HepG2 (cell line): ENCODE measurements at places on chromosomes 3 and 15. TPM values are rescaled to one million over a fixed set of nuclear protein-coding genes. Genes with fewer than 3 reads are reported as not detected.
A peak's percentile ranks its signal among the peaks of the same experiment; 100 is the strongest.

DNA sequence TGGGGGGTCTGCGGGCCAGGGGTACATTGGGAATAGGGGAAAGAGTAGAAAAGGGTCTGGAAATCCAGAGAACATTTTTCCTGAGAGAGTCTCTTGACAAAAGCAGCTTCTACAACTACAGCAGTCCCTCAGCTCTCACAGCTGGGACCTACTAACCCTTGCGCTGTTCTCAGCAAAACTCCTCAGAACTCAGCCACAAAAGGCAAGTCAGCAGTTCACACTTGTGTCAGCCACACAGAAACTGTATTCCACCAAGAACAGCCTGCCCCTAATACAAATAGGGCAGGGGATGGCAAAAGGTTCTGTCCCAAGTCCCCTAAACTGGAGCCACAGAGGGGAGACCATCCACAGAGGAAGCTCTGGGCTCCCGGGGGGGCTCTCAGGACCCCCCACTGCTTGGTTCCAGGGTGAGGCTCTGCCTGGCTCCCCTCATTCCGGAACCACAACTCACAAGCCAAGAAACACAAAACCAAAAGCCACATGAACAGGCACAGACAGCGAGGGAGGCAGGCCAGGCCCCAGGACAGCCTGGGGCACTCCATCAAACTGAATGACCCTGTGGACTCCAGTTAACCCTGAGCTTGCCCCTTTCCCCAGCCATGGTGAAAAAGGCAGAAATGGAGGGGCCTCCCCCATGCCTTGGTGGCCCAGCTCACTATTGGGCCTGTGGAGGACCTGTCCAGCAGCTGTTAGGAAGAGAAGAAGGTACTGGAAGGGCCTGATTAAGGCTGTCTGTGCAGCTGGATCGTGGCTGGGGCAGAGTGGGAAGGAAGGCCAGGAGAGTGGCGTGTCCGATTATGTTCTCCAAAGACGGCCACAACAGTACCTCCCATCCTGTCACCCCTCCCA, 162.0 kb downstream of the CHSY1 start:
- peaks cover 4% of the 10 kb centered on the region; the same call in 1 of the 3 replicates for H3K27me3 ChIP-seq
- H3K4me3 ChIP-seq: peak overlapping the region; percentile 78
- no peaks in the 10 kb centered on the region for H3K36me3 ChIP-seq
- H3K4me1 ChIP-seq: peaks cover 62% of the 10 kb centered on the region
- no peak for DNase-seq

BFSP2 gene
- not detected in 2 replicates for total RNA-seq

GRCh38 chr3:177337541-177338331, 140.5 kb upstream of the TBL1XR1 start:
- H3K27me3 ChIP-seq: no peaks in the 10 kb centered on the region
- no peaks in the 10 kb centered on the region for H3K36me3 ChIP-seq
- no peak overlapping the region for H3K4me3 ChIP-seq
- H3K4me1 ChIP-seq: peaks cover 70% of the 10 kb centered on the region
- DNase-seq: no peak

GRCh38 chr15:66947471-66947870, 117.9 kb upstream of the SMAD3 start:
- no peak for DNase-seq
- H3K27ac ChIP-seq: no peak overlapping the region
- peaks cover 1% of the 10 kb centered on the region; the same call in 1 of the 2 replicates for H3K27me3 ChIP-seq
- no peak overlapping the region for H3K4me3 ChIP-seq

GRCh38 chr15:94412979-94413746, 181.8 kb downstream of the MCTP2 start:
- peak; percentile 22 for DNase-seq
- H3K27ac ChIP-seq: no peak overlapping the region
- no peaks in the 10 kb centered on the region for H3K27me3 ChIP-seq
- no peak overlapping the region for H3K4me3 ChIP-seq
- no peaks in the 10 kb centered on the region for H3K36me3 ChIP-seq

OCA2 gene
- total RNA-seq: 0.02 TPM in 1 of 2 replicates, not detected in the other

PPP1R2 gene
- 36.5 and 65.6 TPM in 2 replicates for total RNA-seq

DNA sequence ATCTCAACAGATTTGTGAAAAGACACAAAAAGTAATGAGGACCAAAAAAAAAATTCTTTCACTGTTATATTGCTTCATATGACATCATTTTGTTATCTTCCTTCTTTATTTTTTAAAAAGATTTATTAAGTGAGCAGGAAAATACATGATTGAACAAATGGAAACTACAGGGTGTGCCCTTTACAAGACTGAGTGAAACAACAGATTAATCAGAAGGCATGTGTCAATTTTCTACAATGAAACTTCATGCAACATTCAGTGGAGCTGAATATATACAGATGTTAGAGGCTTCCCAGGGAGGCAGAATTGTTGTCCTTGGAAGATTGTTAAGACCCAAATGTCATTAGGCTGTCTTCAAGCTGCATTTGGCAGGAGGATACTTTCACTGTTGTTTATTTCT, 28.4 kb upstream of the SLC2A2 start:
- H3K4me1 ChIP-seq: peaks cover 79% of the 10 kb centered on the region
- no peaks in the 10 kb centered on the region for H3K27me3 ChIP-seq

- no peaks in the 10 kb centered on the region for H3K27me3 ChIP-seq
- H3K4me3 ChIP-seq: no peak overlapping the region
- H3K27ac ChIP-seq: no peak overlapping the region
- H3K4me1 ChIP-seq: peaks cover 52% of the 10 kb centered on the region
- DNase-seq: no peak
Measured at GRCh38 chr3:45612918-45613602, 18.5 kb downstream of the LIMD1 start.

CADM2 gene
- total RNA-seq: not detected in 2 replicates

- no peak overlapping the region for H3K4me3 ChIP-seq
- H3K27me3 ChIP-seq: no peaks in the 10 kb centered on the region
- DNase-seq: no peak
Measured at GRCh38 chr3:159273070-159273469, 471.2 kb downstream of the MFSD1 start.

- H3K36me3 ChIP-seq: no peaks in the 10 kb centered on the region
- H3K27me3 ChIP-seq: no peaks in the 10 kb centered on the region
- H3K4me3 ChIP-seq: no peak overlapping the region
Measured at GRCh38 chr15:28994142-28994830, 108.5 kb downstream of the APBA2 start.

DNA sequence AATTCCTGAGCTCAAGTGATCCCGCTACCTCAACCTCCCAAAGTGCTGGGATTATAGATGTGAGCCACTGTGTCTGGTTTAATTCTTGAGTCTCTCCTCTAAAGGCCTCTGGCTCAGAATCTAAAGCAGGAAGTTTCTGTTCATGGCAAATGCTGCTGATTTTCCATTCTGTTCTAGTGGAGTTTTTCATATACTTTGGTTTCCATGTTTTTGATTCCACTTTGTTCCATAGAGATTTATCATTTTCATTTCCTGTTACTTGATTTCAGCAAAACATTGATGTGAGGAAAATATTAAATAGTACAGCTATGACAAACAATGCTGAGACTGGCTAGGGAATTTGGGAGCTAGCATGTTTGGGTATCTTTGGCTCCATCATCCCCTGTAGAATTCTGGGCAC, 205.6 kb downstream of the TCF12 start:
- H3K36me3 ChIP-seq: peaks cover 7% of the 10 kb centered on the region; the same call in 1 of the 3 replicates
- no peaks in the 10 kb centered on the region for H3K4me1 ChIP-seq
- H3K27me3 ChIP-seq: no peaks in the 10 kb centered on the region
- DNase-seq: no peak
- no peak overlapping the region for H3K4me3 ChIP-seq
- no peak overlapping the region for H3K27ac ChIP-seq
